Natural killer cell treated with Interleukin-12 subunit alpha and Interleukin-12 subunit beta and Interleukin-15 and Interleukin-18, amount 100 ng/mL, for 72 hours (primary cell): ENCODE measurements at places on chromosomes 3 and 15. TPM values are rescaled to one million over a fixed set of nuclear protein-coding genes. Genes with fewer than 3 reads are reported as not detected.

The ST8SIA2 gene
- not detected for total RNA-seq

The ADPRH gene
- 9.2 TPM for total RNA-seq

The HRG gene
- not detected for total RNA-seq

The MUC4 gene
- 0.28 TPM for total RNA-seq

DNA sequence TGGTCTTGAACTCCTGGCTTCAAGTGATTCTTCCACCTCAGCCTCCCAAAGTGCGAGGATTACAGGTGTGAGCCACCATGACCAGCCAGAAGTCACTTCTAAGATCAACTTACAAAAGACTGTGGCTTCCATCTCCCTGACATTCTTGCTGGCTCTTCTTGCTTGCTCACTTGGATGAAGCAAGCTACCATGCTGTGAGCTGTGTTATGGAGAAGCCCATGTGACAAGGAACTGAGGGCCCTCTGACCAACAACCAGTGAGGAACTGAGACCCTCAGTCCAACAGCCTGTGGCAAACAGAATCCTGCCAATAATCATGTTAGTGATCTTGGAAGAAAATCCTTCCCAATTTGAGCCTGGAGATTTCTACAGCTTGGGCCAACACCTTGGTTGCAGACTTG is 7.2 kb upstream of the VPS8 start:
- DNase-seq: no peak

DNA sequence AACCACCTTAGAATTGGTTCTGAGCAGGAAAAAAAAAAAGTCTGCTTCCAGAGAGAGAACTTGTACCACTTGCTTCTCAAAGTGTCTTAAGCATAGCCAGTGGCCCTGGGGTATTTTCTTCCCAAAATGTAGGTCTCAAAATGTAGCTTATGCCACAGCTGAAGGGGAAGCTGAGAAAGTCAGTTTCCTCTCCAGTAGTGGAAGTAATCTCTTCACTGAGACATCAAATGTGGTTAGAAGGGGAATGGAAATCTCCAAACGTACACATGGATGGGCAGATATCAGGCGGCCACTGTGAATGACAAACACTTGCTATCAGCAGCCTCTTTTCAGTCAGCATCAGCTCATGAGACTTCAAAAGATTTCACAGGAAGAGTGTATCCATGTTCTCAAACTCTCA is 841.2 kb downstream of the TUSC7 start:
- DNase-seq: no peak

DNA sequence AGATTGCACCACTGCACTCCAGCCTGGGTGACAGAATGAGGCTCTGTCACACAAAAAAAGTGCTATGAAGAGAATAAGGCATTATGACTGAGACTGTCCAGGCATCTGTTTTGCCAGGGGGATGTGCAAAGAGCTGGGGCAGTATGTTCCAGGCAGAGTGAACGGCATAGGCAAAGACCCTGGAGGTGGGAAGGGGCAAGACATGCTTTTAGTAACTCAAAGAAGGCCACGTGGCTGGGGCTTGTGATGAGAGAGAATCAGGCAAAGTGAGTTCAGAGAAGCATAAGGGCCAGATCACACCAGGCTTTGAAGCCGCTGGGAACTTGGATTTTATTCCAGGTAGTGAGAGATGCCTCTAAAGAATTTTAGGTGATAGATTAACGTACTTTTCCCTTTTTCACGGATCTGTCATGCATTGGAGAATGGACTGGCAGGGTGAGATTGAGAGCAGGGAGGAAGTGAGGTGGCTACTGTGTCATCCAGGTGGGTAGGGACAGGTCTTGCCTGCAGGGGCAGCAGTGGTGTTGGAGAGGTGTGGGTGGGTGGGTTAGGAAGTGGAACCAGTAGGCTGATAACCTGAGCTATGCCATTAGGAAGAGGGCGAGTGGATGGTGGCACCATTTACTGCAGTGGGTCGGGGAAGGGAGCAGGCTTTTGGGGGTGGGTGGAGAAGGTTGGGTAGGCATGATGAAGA is 31.7 kb downstream of the ATP2B2 start:
- no peak for DNase-seq

DNA sequence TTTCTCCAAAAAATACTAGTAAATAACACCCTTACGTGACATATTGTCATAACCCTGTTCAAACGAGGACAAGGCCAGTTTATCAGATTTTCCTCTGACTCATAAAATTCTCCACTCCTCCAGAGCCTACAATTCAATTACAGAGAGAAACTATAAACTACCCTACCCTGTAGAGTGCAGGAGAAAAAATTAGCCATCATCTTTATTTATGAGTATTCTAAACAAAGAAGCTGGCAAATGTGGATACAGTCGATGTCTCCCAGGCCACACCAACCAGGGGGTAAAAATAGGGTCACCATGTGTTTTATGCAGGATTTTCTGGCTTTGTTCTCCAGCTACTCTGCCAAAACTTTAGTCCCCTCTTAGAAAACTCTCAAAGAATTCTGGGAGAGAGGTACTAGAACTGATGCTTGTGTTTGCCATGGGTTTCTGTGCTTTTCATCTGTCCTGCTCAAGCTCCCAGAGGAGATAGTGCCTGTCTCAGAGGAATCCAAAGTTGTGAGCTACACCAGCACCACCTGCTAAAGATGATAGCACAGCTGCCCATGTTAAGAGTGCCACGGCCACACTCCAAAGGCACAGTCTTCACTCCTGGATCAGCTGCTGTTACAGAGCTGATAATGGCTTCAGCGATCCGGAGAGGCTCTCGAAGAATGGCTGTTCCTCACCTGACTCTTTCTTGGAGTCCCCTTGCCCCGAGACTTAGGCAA is 150.2 kb downstream of the IMPG2 start:
- DNase-seq: no peak

GRCh38 chr3:191301017-191301416 is 28.2 kb upstream of the CCDC50 start:
- DNase-seq: no peak

- DNase-seq: no peak
Observed at GRCh38 chr15:29468899-29469298, 199.3 kb upstream of the NSMCE3 start.

DNA sequence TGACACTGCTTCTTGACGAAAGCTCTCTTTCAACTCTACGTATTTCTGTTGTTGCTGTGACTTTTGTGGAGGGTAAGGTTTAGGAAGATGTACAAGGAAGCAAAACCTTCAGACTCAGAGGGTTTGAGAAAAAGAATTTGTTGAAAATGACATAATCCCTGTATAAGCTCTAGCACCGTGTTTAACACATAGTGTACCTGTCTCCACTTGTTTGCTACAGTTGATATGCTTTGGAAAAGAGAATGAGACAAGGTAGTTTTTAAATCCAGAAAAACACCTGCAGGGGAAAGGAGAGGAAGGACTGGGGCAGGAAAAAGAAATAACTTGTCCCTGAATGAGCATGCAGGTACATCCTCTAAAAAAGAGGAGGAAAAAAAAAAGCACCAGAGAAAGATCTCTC is 29.6 kb upstream of the CP start:
- DNase-seq: no peak

DNA sequence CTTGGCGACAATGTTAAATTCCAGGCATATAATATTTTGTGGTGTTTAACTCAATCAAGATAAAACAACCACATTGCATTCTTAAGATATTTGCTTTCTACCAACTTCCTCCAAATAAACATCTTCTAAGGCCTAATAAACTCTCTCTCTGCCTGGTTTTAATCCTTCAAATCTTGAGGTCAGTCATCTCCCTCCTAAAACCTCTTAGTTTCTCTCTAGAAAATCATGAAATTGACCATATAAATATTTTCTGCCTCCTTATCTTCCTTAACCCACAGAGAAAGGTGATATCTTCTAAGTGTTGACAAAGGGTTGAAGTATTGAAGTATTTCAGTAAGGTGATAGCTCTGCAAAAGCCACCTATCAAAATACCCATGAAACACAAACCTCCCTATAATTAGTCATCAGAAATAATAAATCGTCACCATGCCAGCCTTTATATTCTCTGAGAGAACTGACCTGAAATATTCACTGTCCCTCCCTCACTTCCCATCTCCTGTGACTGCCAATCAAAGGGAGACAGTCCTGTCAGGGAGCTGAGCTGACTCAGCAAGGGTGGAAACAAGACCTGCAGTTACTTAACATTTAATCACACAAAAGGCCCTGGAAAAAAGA is 1261.1 kb downstream of the ROBO1 start:
- no peak for DNase-seq

DNA sequence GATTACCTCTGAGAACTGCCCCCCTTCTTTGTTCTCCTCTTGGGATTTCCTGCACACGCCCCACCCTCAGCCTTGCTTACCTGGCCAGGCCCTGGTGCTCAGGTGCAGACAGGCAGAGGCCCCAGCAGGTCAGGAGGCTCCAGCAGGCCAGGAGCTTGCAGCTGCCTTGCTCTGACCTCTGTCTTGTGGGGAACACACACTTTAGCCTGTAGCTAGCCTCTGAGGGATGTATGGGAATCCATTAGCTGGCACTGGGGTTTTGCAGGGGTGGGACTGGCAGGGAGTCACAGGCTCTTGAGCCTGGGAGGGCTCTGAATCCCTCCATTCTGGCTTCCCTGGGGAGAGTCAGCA is 2.7 kb downstream of the SMAD6 start:
- DNase-seq: no peak
